NCI-H1930 (cell line): ENCODE measurements at places on chromosomes 6 and 20.

GRCh38 chr20:56433880-56434255, 21.8 kb downstream of the CASS4 start:
- no peak for DNase-seq

DNA sequence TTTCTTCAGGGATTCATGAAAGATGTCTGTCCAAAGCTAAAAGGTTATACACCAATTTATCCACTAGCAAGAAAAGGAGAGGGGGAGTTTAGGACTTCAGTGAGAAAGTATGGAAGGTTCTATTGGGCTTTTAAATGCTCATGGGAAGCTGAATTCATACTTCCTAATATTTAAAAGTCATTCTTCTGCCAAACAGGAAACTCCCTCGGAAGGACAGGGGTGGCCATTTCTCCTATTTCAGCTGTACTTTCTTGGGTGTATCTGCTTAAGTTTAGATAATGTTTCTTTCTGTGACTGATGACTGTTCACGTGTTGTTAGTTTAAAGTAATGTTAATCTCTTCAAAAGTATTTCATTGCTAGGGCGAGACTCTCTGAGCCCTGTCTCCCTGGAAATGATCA, 80.5 kb upstream of the IFNGR1 start:
- DNase-seq = no peak

DNA sequence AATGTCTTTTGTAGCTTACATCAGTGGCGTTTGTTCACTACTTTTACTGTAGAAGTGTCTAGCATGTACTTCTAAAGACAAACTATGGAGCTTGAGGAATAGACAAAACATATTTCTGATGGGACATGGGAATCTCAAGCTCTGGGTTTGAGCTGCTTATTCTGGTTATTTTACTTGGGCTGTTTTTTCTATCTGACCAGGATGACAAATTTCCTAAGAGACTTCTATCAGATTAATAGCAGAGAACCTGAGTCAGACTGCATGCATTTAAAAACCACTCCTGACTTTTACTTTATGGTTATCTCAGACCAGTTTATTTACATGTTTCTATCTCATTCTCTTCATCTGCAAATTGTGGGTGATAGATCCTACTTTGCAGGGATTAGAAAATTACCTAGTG, 1282.3 kb upstream of the GJE1 start:
- DNase-seq = no peak

GRCh38 chr6:166393535-166393823, 10.7 kb upstream of the MPC1 start:
- DNase-seq = no peak

GRCh38 chr6:119182875-119183274, 104.4 kb upstream of the FAM184A start:
- DNase-seq = no peak

DNA sequence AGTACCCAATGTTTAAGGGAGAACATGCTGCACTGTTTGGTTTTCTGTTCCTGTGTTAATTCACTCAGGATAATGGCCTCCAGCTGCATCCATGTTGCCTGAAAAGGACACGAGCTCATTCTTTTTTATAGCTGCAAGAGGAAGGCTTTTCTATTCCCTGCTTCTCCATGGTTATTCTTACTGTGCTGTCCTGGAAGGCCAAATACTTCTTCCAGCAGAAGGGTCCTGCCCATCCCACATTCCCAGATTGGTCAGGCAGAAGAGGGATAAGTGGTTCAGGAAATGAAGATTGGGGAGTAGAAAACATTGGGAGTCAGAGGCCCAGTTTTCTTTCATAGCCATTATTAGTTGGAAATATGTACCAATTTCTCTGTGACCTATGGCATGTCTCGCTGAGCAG, 122.4 kb downstream of the TCP11 start:
- DNase-seq = no peak

- DNase-seq = no peak
These were observed 24.3 kb downstream of the MRAP2 start for GRCh38 chr6:84057908-84058307.

GRCh38 chr20:57053067-57053466, 213.4 kb downstream of the BMP7 start:
- DNase-seq = no peak

- no peak for DNase-seq
These were observed 107.3 kb downstream of the TFAP2B start for GRCh38 chr6:50925981-50926380.
